ENCODE measurements at places on chromosomes 4 and X.
A peak's percentile ranks its signal among the peaks of the same experiment; 100 is the strongest.

DNA sequence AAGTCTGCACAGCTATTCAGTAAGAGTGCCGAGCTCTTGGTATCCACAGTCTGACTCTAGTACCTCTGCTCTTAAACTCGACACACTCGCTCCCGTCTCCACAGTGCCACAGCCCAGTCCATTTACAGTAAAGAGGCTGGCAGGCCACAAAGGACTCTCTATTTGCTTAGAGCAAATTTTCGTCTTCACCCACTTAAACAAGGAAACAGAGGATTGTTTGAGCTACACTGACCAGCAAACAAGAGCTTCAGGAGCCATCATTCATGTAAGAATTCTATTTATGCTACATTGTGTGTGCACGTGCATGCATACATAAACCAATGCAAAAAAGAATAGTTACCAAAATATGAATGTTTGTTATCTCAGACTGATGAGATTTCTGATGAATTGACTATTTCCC is 290.2 kb downstream of the USP46 start:
- no peaks in the 10 kb centered on the region for H3K27me3 ChIP-seq
- DNase-seq: no peak
- no peak overlapping the region for H3K27ac ChIP-seq
- H3K36me3 ChIP-seq: no peaks in the 10 kb centered on the region
- no peak overlapping the region for H3K4me3 ChIP-seq

DNA sequence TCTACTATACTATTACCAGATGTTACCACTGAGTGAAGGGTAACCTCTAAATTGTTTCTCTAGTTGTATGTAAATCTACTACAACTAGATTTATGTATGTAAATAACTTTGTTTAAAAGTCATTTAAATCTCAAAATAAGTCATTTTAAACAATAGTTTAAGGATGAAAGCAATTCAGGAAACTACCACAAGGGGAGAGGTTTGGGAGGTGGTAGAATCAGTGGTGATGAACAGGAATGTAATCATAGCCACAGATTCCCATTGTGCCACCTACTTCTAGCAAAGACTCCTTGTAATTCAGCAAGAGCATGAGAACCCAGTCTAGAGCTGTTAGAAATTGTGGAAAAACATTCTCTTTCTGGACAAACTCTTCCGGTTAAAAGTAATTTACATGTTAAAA is 234.6 kb downstream of the SLC7A11 start:
- no peaks in the 10 kb centered on the region for H3K4me1 ChIP-seq
- H3K36me3 ChIP-seq: no peaks in the 10 kb centered on the region
- DNase-seq: no peak
- no peak overlapping the region for H3K27ac ChIP-seq
- no peak overlapping the region for H3K4me3 ChIP-seq

- peak overlapping the region; percentile 65 for H3K4me3 ChIP-seq
- no peaks in the 10 kb centered on the region for H3K27me3 ChIP-seq
- H3K36me3 ChIP-seq: no peaks in the 10 kb centered on the region
- peak overlapping the region; percentile 40 for H3K27ac ChIP-seq
Observed at GRCh38 chr4:15653420-15653819, 1.7 kb downstream of the FBXL5 start.

- H3K36me3 ChIP-seq: no peaks in the 10 kb centered on the region
- H3K4me3 ChIP-seq: no peak overlapping the region
- no peak for DNase-seq
Observed at GRCh38 chr4:128177498-128177897, 110.1 kb downstream of the PGRMC2 start.

GRCh38 chrX:86946569-86946968 is 571.0 kb upstream of the KLHL4 start:
- no peak overlapping the region for H3K27ac ChIP-seq
- no peaks in the 10 kb centered on the region for H3K4me1 ChIP-seq
- DNase-seq: no peak
- H3K27me3 ChIP-seq: no peaks in the 10 kb centered on the region
- H3K36me3 ChIP-seq: no peaks in the 10 kb centered on the region

DNA sequence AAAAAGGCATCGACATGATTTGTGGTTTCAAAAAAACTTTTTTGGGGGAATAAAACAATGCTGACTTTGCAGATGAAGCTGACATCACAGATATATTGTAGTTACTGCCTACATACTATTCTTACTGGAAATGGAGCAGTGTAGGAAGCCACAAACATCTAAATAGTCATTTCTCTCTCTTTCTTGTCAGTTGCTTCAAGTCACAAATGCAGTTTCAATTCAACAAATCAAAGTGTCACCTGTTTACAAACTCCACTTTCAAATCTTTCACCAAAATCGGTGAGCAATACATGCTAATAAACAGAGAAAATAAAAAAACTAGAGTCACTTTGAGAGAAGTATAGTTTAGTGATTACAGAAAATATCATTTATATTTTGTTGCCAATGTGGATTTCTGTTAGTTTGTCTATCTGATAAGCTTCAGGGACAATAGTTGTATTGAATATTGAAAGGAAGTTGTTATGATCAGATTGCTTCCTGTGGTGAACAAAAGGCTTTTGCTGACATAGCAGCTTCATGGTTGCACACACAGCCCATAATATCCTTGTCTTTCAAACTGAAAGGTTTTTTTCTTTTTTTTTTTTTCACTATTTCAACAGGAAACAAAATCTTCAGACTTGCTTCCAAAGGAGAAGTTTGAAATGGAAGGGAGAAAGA is 49.7 kb upstream of the PTPN13 start:
- H3K36me3 ChIP-seq: no peaks in the 10 kb centered on the region
- DNase-seq: no peak
- no peaks in the 10 kb centered on the region for H3K4me1 ChIP-seq
- H3K4me3 ChIP-seq: no peak overlapping the region

DNA sequence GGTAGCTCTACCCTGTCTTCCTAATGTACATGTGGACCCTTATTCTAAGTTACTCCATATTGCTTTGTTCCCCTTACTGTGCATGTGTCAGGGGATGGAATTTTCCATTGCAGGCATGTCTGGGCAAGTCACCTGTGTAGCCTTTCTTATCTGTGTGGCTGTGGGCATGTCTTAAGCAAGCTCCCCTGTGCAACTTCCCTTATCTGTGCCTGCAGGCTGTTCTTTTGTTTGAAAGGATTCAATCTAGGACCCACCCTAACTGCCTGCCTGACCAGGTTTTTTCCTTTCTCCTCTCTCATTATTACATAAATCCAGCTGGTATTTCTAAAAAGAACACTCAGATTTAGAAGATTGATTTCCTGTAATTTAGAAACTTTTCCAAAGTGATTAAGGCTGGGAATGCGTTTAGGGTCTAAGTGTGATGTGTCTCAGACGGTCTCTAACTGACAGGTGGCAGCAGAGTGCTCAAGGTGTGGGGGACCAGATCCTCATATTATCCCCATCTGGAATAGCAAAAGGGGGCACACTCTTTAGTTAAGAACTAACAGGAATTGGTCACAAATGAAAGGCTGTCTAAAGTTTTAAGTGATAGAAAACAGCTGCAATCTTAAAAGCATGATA is 198.9 kb upstream of the PPP1R2C start:
- H3K4me3 ChIP-seq: no peak overlapping the region
- H3K27me3 ChIP-seq: no peaks in the 10 kb centered on the region
- H3K36me3 ChIP-seq: no peaks in the 10 kb centered on the region
- no peaks in the 10 kb centered on the region for H3K4me1 ChIP-seq
- no peak overlapping the region for H3K27ac ChIP-seq
- DNase-seq: no peak

DNA sequence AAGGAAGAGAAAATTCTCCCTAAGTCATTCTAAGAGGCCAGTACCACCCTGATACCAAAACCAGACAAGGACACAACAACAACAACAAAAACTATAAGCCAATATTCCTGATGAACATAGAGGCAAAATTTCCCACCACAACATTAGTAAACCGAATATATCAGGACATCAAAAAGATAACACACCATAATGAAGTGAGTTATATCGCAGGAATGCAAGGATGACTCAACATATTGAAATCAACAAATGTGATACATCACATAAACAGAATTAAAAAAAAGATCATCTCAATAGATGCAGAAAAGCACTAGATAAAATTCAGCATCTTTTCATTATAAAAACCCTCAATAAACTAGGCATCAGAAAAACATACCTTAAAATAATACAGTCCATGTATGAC is 1844.4 kb upstream of the PCDH10 start:
- DNase-seq: no peak
- H3K4me3 ChIP-seq: no peak overlapping the region
- H3K27me3 ChIP-seq: no peaks in the 10 kb centered on the region
- no peaks in the 10 kb centered on the region for H3K4me1 ChIP-seq
- H3K36me3 ChIP-seq: no peaks in the 10 kb centered on the region

DNA sequence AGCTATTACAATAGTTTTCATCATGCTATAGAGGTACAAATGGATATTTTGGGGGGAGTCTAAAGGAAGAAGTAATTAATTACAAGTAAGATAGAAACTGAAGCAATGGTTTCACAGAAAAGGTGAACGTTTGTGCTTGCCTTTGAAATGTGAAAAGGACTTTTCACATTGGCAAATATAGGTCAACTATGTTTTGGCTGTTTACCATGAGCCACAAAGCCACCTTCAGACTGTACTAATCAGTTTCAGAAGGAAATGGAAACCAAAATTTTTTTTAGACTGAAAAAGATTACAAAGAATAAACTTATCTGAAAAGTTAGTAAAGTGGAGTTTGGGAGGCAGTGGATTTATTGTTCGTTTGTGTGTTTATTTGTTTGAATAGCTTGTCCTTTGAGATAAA is 32.1 kb downstream of the SYTL5 start:
- H3K27me3 ChIP-seq: no peaks in the 10 kb centered on the region
- H3K4me1 ChIP-seq: no peaks in the 10 kb centered on the region
- H3K4me3 ChIP-seq: no peak overlapping the region
- H3K36me3 ChIP-seq: no peaks in the 10 kb centered on the region
- H3K27ac ChIP-seq: peak overlapping the region; percentile 23
- DNase-seq: no peak

GRCh38 chr4:15598644-15599043 is 56.5 kb downstream of the FBXL5 start:
- no peak for DNase-seq
- no peaks in the 10 kb centered on the region for H3K36me3 ChIP-seq
- no peak overlapping the region for H3K27ac ChIP-seq
- H3K4me3 ChIP-seq: no peak overlapping the region

DNA sequence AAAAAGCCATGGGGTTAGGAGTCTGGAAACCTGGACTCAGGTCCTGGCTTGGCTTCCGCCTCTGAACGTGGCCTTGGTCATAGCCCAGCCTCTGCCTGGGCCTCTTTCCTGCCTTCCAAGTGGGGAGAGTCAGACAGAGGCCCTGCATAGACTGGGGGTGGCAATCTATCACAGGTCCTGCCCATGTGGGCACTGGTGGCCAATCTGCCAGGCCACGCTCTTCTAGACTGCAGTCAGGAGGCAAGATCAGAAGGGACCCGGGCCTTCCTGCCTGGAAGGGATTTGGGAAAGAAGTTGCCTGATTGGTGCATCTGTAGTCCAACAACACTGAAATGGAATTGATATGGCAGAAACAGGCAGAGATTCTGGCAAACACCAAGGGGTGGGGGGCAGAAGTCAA is 46.1 kb downstream of the CNGA2 start:
- no peak overlapping the region for H3K4me3 ChIP-seq
- no peaks in the 10 kb centered on the region for H3K36me3 ChIP-seq
- H3K27me3 ChIP-seq: no peaks in the 10 kb centered on the region
- H3K27ac ChIP-seq: no peak overlapping the region
- no peaks in the 10 kb centered on the region for H3K4me1 ChIP-seq

DNA sequence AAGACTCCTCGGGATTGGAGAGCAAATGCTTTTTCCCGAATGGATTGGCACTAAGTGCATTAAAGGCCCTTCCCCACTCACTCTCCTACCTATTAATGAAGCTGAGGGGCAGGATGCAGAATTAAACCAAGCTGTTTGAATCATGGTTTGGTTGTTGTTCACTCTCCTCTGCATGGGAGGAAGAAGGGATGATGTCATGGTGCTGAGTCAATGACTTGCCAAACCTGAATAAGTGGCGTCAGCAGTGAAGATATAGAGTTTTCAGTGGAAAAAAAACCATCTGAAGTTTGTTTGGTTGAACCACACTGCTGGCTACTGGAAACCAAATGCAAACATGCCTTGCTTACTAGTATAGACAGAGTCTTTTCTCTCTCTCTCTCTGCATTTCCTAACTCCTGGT is 19.8 kb upstream of the ZXDA start:
- H3K36me3 ChIP-seq: no peaks in the 10 kb centered on the region
- H3K27me3 ChIP-seq: no peaks in the 10 kb centered on the region
- H3K4me1 ChIP-seq: no peaks in the 10 kb centered on the region
- DNase-seq: no peak
- H3K27ac ChIP-seq: no peak overlapping the region
- no peak overlapping the region for H3K4me3 ChIP-seq

GRCh38 chr4:80655662-80656061 is 320.1 kb downstream of the CFAP299 start:
- H3K4me1 ChIP-seq: no peaks in the 10 kb centered on the region
- no peaks in the 10 kb centered on the region for H3K36me3 ChIP-seq
- DNase-seq: no peak
- H3K4me3 ChIP-seq: no peak overlapping the region

GRCh38 chr4:56671860-56672259 is 9.2 kb downstream of the HOPX start:
- no peak overlapping the region for H3K27ac ChIP-seq
- H3K27me3 ChIP-seq: no peaks in the 10 kb centered on the region
- no peaks in the 10 kb centered on the region for H3K4me1 ChIP-seq
- no peaks in the 10 kb centered on the region for H3K36me3 ChIP-seq
- no peak overlapping the region for H3K4me3 ChIP-seq

- no peaks in the 10 kb centered on the region for H3K4me1 ChIP-seq
- H3K4me3 ChIP-seq: no peak overlapping the region
- DNase-seq: no peak
- no peaks in the 10 kb centered on the region for H3K27me3 ChIP-seq
- no peaks in the 10 kb centered on the region for H3K36me3 ChIP-seq
Observed at GRCh38 chrX:23382572-23382971, 47.9 kb downstream of the PTCHD1 start.

DNA sequence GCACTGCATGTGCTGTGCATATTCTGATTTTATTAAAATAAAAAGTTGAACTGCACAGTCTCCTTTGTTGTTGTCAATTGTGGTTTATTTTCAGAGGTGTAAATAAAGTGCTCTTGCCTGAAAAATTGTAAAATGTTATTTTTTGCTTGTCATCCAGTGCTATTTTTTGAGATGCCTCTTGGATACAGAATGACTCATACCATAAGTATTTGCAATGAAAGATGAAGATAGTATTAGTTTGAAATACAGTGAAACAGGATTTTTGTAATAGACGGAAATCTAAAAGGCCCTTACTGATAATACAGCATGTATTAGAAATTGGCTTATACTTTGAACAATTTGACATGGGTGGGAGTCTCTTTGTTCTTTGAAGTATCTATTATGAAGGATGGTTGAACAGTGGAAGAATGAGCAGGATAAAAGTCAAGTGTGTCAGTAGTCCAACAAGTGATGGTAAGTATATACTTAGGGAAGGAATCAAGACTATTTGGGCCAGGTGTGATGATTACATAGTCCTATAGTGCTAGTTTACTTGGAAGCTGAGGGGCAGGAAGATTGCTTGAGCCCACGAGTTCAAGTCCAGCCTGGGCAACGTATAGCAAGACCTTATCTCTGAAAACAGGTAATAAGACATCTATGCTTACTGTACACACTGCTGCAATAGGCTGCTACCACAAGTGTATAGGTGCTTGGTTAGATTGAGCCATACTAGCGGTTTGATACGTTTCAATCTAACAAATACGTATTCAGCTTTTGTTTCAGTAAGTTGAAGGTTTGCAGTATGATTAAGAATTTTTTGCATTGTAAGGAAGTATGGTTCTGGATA is 16.4 kb downstream of the DDX3X start:
- H3K27me3 ChIP-seq: no peaks in the 10 kb centered on the region
- H3K4me3 ChIP-seq: no peak overlapping the region
- H3K4me1 ChIP-seq: no peaks in the 10 kb centered on the region
- no peak overlapping the region for H3K27ac ChIP-seq

- no peak for DNase-seq
- H3K4me3 ChIP-seq: no peak overlapping the region
- H3K36me3 ChIP-seq: no peaks in the 10 kb centered on the region
- H3K27me3 ChIP-seq: no peaks in the 10 kb centered on the region
Observed at GRCh38 chr4:25563071-25563564, 92.5 kb upstream of the SLC34A2 start.

Data from T-cell (primary cell).